ENCODE measurements at places on chromosomes 1 and 21.

- no peak for DNase-seq
Observed at GRCh38 chr1:175174309-175175102, 18.1 kb downstream of the KIAA0040 start.

- no peak for DNase-seq
Observed at GRCh38 chr1:156528875-156529425, 28.4 kb upstream of the MEF2D start.

DNA sequence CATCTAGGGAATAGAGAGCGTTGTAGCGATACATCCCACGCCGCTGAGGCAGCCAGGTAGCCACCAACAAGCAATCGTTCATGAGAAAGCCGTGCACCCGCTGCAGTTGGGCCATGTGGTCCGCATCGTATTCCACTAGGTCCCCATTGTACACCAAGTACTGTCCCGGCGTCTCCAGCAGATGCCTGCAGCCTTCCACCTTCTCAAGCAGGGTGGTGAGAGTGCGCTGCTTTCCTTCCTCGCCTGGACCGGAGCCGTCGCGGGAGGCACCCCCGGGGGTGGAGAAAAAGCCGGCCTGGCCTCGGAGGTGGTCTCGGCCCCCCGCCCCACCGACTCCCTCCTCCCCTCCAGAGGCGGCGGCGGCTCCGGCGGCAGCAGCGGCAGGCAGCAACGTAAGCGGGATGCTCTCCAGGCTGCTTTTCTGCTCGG, 595 bp downstream of the EXOC8 start:
- DNase-seq = no peak

DNA sequence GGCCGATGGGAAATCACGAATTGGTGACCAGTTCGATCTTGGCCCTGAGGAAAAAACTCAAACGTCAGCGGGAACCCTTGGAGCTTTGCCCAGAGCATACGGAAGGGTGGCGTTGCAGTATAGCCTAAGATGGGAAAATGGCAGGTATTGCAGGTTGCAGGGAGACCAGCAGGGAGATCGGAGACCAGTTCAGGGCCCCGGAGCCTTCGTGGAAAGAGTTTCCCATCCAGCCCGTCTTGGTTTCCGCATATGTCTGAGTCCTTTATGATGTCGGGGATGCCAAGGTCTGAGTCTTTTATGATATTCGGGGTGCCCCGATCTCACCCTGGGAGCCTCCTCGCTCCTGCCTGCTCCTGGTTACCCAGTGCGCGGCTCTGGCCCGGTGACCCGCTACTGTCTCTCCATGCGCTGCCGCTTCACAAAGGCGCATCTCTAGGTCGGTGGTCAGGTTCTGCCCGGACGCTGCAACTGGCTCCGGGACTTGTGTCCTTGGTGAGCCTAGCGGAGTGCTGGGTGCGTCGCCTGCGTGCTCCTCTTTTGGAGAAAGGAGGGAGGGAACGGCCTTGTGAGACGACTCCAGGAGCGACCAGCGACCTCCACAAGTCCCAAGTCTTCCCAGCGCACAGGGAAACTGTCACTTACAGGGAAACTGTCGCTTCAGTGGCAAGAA, 94.2 kb downstream of the PRKAB2 start:
- DNase-seq = no peak

DNA sequence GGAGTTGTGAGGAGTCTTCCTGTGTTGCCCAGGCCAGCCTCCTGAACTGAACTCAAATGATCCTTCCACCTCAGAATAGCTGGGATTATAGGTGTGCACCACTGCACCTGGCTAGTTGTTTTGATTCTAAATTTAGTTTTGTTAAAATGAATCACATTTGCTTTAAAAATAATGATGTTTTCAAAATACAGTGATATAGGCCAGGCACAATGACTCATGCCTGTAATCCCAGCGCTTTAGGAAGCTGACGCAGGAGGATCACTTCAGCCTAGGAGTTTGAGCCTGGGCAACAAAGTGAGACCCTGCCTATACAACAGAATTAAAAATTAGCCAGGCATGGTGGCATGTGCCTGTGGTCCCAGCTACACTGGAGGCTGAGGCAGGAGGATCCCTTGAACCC, 24.3 kb downstream of the RTCA start:
- DNase-seq = no peak

GRCh38 chr1:159247266-159247665, 42.6 kb downstream of the ACKR1 start:
- no peak for DNase-seq

DNA sequence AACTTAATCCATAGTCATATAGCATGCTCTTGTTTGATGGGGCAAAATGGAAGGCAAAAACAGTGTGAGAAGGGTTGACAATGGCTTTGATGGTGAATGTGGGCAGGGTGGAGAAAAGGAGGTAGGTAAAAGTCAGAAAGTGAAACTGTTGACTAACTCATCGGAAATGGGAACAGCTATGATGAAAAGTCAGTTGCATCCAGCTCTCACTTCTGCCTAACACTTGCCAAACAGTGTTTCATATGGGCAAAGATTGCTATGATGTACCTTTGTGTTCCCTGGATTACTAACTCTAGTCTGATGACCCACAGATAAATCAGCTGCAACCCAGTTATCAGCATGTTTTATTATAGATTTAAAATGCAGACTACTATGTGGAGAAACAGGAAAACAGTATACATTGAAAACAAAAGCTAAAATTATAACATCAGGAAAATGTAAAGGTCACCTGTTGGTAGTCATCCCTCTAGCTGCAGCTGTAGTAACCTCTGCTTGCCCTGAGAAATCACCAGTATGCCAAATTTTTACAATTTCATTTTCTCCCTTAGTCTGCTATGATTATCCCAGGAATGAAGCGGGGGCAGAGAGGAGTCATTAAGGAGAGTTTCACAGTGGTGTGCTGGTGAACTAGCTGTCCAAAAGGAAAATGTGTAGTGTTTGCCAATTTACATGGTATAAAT, 11.7 kb downstream of the TNFSF18 start:
- DNase-seq = no peak

DNA sequence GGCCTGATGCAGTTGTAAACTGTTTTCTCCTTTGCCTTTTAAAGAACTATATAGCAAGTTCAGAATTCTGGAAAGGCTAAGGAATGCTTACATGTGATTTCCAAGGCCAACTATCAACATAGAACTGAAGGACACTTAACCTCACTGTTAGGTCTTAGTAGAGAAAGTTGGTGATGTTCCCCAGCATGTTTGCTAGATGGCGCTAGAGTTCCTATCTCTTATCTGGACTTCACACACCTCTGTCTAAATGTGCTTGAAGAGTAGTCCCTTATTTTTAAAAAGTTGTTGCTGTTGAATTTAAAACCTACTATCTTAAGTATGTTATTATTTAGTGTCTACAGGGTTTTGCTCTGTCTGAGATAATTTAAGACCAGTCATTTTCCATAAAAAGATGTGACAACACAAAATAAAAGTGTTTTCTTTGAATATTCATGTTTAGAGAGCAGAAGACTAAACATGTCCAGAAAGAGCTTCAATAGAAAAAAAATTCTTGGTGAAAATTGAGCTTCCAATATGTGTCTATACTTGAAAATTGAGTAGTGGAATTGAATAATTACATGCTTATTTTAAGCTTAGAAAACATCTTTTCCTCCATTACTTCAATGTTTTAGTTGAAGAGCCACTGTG, 237.3 kb downstream of the S1PR1 start:
- DNase-seq = peak; percentile 77

DNA sequence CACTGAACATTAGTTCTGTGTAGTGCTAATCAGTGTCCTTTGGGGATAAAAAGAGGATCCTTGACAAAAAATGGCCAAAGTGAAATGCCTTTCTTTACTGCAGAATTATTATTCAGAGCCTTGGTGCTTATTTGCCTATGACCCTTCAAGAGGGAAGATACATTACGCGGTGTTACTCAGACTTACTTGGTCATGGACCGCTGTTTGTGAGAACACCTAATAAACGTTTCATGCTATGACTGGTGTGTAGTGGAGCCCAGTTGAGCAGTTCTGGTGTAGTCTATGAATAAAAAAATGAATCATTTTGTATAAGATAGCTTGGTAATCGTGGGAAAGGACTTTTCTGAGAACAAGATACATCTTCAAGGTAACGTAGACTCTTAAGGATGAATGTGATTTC, 8.3 kb downstream of the NFYC start:
- DNase-seq = no peak

DNA sequence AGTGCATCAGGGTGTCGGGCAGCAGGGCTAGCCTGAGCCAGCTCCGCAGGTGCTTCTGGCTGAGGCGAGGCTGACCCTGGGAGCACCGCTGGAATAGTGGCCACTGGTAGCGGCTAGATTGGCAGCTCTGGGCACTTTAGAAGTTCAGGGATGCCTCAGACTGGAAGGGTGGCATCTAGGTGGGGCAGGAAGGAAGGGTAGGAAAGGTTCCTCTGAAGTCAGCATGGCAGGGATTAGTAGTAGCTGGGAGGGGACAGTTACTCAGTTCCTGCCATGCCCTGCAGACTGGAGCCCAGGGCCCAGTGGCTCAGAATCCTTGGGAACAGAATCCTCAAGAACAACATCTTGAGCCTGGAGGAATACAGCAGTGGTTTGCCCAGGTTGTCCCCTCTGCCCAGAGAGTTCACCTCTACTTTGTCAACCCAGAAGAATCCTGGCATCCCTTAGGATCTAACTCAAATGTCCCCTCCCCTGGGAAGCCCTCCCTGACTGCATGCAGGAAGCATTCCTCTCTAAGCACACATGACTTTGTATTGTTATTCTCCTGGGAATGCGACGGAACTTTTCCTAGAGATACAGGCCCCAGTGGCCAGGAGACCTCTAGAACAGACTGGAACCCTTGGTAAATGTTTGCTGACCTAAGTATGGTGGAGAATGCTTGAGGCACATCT, 39.5 kb upstream of the BCAR3 start:
- no peak for DNase-seq

- DNase-seq = no peak
Observed at GRCh38 chr1:75696000-75696399, 28.5 kb upstream of the ACADM start.

DNA sequence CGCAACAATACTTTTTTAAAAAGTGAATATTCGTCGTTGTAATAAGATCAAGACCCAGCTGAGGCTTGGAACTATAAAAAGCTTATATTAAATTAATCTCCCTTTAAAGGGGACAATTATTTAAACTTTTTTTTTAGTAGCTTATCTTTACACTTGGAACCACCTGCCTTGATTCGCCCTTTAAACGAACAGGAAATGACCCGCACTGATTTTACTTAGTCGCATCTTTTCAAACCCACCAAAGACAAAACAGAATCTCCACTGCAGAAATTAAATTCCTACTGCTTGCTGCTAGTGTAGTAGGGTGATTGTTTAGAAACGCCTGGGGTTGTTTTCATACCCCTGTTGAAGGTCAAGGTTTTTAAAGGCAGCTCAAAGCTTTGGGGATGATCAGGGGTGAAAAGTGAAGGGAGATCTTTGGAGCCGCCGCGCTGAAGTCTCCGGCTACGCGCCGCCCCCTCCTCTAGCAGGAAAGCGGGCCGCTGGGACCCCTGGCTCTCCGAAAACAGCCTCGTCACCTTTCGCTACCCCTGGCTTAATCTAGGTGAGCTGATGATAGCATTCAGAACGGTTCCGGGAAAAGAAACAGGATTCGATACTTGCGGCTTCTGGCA, 163.4 kb downstream of the RUNX1 start:
- peak; percentile 44 for DNase-seq

- DNase-seq = peak; percentile 68
Observed at GRCh38 chr1:200306944-200307754, 102.7 kb downstream of the ZNF281 start.

- DNase-seq = no peak
Observed at GRCh38 chr1:2800664-2801045, 838 bp downstream of the TTC34 start.

- no peak for DNase-seq
Observed at GRCh38 chr1:230940848-230941247, 37.8 kb downstream of the TTC13 start.

DNA sequence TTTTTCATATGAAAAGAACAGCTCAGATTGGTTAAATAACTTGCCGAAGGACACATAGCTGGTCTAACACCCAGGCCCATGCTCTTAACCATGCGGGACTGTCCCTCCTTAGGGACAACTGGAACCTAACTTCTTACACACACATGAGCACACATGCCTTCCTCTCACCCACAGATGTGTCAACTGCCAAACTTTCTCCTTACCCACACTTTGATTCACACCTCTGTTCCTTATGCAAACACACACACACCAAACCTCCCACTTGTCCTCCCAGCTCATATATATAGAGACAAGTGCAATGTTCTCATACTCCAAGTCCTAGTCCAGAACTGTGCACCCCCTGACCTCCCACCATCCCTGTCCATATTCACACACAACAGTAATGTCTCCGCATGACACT, 4.3 kb downstream of the RAB25 start:
- no peak for DNase-seq

GRCh38 chr1:62599044-62599443, 1.7 kb downstream of the ANGPTL3 start:
- no peak for DNase-seq

- no peak for DNase-seq
Observed at GRCh38 chr1:36166136-36166535, 10.2 kb downstream of the MAP7D1 start.

DNA sequence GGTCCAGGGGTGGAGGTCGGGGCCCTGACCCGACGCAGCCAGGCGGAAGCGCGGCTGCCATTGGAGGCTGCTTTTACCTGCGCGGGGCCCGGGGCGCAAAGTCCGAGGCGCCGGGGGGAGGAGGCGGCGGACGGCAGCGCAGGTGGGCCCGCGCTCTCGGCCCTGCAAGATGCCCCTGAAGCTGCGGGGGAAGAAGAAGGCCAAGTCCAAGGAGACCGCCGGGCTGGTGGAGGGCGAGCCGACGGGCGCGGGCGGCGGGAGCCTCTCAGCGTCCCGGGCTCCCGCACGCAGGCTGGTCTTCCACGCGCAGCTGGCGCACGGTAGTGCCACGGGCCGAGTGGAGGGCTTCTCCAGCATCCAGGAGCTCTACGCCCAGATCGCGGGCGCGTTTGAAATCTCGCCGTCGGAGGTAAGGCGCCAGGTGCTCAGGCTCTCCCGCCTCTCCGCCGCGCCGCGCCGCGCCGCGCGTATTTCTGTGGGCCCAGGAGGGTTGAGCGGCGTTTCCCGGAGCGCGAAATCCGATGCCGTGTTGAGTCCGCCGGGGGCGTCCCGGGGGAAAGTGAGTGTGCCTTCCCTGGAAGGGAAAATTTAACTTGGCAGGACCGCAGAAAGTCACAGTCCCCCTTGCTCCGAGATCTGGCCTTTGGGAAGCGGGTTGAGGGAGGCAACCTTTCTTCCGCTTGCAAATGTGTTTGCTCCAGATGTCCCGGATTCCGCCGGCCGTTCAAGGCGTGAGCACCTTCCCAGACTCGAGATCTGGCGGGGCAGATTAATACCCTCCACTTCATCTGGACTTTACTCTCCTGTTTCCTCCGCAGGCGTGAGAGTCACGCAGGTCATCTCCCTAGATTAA, at the start of gene GIPC2:
Gene GIPC2, plus strand, starts transcription at position 41 of the 853 bp plus-strand sequence. Its CDS starts 129 bp downstream, at position 170.
- DNase-seq = peak; percentile 45

GRCh38 chr1:54559771-54560231, 11.8 kb downstream of the ACOT11 start:
- DNase-seq = no peak

GRCh38 chr1:243413431-243414151, 157.8 kb downstream of the SDCCAG8 start:
- DNase-seq = no peak

- peak; percentile 81 for DNase-seq
Observed at GRCh38 chr1:54791880-54792522, 9.1 kb downstream of the TTC22 start.

GRCh38 chr1:233281711-233282581, 13.6 kb downstream of the PCNX2 start:
- DNase-seq = peak; percentile 50

GRCh38 chr1:30700528-30701257, 22.7 kb downstream of the MATN1 start:
- DNase-seq = no peak

Measured in hematopoietic multipotent progenitor cell treated with erythropoietin and hydrocortisone succinate and interleukin-3 and kit ligand, for 4 days (in vitro differentiated cells).